Vagina (tissue), 2 donors: ENCODE measurements at places on chromosomes 13 and 19.

DNA sequence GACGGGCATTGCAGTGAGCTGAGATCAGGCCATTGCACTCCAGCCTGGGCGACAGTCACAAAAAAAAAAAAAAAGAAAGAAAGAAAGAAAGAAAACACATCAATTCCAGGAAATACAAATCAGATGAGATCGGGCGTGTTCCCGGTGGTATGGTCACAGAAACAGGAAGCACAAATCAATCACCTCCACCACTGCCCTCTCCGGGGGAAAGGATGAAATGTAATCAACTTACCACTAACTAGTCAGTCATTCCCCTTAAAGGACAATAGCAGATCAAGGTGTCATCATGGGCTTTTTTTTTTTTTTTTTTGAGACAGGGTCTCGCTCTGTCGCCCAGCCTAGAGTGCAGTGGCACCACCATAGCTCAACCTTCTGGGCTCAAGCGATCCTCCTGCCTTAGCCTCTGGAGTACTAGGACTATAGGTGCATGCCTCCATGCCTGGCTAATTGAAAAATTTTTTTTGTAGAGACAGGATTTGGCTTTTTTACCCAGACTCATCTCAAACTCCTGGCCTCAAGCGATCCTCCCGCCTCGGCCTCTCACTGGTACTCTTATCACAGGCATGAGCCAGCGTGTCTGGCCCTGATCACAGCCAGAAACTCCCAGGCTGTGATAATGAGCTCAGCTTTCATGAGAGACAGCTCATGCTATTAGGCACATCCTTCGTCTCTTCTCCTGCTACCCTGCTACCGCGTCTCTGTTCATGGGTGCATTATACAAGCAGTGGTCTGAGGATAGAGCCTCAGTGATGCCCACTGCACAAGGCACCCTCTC, 6.8 kb upstream of the DPRX start:
- no peak for DNase-seq

DNA sequence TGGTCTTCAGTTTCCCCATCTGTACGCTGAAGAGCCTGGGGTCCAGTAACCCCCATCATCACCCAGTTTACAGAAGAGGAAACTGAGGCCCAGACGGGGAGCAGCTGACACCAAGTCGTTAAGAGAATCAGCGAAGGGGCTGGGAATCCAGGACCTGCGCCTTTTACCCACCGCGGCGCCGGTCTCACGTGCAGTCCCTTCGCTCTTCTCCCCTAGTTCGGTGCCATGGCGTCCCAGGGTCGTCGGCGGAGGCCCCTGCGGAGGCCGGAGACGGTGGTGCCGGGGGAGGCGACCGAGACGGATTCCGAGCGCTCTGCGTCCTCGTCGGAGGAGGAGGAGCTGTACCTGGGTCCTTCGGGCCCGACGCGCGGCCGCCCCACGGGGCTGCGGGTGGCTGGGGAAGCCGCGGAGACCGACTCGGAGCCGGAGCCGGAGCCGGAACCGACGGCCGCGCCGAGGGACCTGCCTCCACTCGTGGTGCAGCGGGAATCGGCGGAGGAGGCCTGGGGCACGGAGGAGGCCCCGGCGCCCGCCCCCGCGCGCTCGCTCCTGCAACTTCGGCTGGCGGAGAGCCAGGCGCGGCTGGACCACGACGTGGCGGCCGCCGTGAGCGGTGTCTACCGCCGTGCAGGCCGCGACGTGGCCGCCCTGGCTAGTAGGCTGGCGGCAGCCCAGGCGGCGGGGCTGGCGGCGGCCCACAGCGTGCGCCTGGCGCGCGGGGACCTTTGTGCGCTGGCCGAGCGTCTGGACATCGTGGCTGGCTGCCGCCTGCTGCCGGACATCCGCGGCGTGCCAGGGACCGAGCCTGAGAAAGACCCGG, 698 bp downstream of the BLOC1S3 start:
- no peak for DNase-seq

DNA sequence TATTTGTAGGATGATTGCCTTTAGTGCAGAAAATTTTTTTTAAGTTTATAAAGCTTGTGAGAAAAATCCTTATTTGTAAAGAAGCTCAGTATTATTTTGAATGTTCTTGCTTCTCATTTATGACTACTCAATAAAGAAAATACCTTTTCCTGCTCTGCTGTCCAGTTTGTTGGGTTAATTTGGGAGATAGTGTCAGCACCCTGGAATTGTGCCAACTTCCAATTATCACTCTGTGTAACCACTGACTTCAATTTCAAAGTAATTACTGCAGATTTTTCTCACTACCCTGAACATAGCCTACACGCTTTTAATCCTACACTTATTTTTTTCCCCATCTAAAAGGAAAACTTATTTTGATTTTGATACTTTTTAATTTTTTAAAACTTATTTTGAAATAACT, 93.1 kb downstream of the GGACT start:
- no peak for DNase-seq

DNA sequence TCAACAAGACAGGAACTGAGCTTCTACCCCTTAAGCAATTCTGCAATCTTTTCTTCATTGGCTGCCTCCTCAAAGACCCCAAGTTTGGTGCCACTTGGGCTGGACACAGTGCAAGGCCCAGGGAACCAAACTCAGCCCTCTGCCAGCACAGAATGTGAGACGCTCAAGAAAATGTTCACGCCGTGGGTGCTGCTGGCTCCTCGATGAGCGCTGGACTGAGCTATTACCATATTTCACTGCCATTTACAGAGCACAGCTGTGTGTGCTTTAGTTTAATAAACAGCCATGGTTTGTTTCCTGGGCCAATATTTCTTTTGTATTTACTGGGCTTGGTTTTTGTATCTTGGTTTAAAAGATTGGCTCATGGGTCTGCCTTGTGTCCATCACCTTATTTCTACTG, 138.8 kb upstream of the VSTM2B start:
- no peak for DNase-seq

- no peak for DNase-seq
Measured at GRCh38 chr19:6519289-6519688, 11.5 kb upstream of the TNFSF9 start.

DNA sequence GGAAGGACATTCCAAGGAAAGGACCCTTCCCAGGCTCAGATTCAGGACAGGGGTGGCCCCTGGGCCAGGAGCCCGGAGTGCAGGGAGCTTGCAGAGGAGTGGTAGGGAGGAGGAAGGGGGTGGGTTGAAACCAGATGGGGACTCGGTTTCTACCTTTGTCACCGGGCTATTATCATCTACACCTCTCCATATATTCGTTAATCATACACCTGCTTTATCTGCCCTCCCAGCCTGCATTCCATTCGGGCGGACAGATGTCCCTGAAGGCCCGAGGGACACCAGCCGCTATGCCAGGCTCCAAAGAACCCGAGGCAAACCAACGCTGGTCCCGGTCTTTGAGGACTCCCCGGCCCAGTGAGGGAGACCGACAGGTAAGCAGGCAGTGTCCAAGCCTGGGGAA, 15.5 kb upstream of the MYH14 start:
- DNase-seq: no peak

DNA sequence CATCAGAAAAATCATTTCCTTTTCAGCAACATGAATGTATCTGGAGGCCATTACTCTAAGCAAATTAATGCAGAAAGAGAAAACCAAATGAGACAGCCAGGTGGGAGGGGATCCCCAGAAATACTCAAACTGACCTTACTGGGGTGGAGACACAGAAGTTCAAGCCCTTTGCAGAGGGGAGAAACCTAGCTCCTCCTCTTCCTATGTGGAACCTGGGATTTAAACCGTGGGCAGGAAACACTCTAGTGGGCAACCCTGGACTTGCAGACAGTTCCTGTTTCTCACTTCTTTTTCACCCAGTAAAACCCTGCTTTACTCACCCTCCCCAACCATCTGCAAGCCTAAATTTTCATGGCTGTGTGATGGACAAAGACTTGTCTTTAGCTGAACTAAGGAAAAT, 61.3 kb downstream of the SLITRK6 start:
- no peak for DNase-seq

- DNase-seq: no peak
Measured at GRCh38 chr13:99332456-99332855, 25.3 kb upstream of the GPR183 start.

- DNase-seq: no peak
Measured at GRCh38 chr13:105471673-105472072, 1063.8 kb downstream of the EFNB2 start.

GRCh38 chr13:75165543-75166230, 316.3 kb downstream of the TBC1D4 start:
- DNase-seq: no peak

GRCh38 chr13:67143544-67144115, 86.5 kb downstream of the PCDH9 start:
- DNase-seq: no peak

DNA sequence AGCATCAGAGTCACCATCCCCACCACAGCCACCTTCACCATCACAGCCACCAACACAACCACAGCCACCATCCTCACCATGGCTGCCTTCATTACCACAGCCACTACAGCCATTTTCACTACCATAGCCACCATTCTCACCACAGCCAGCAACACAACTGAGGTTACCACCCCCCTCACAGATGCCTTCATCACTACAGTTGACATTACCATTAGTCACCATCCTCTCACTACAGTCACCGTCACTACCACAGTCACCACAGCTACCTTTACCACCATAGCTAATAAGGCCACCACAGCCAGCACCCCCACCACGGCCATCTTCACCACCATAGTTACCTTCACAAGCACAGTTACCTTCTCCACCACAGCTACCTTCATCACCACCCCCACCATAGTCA, 269.6 kb downstream of the DNAJC15 start:
- no peak for DNase-seq

DNA sequence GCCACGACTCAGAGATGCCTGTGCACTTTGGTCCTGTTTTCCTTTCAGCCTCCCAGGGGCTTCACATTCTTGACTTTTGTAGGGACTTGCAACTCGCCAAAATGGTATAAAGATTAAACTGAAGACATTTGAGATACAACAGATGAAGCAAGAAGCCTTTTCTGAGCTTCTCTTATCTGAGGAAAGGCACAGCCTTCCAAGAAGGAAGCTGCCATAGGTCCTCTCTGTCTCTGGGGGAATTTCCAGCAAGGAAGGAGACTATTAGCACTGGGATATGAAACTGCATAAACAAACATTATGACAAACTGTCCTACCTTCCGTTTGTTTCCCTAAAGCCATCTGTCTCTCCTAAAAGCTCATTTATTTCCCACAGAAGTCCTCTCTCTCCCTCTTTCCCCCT, 39.3 kb downstream of the TGDS start:
- DNase-seq: no peak

GRCh38 chr19:39677961-39678889, 22.5 kb downstream of the LGALS16 start:
- no peak for DNase-seq

DNA sequence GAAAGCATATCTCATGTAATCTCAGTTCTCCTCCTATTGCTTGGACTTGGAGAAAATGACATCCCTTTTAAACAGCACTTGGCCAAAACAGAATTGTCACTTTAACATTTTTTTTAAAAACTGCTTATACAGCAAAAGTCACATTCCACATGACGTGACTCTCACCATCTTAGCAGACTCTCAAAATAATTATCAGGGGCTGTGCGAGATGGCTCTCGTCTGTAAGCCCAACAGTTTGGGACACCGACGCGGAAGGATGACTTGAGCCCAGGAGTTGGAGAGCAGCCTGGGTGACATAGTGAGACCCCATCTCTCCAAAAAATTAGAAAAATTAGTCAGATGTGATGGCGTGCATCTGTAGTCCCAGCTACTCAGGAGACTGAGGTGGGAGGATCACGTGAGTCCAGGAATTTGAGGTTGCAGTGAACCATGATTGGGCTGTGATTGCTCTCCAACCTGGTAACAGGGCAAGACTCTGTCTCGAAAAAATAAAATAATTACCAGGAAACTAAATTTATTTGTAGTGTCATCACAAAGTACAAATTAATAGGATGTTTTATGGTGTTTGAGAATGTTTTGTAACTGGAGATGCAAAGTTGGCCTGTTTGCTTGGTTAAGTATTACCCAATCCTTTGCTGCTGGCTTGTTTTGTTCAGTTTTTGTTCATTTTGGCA, 8.8 kb downstream of the SAFB start:
- no peak for DNase-seq

- DNase-seq: no peak
Measured at GRCh38 chr13:61040181-61040580, 375.5 kb downstream of the PCDH20 start.

- DNase-seq: no peak
Measured at GRCh38 chr13:98520674-98521449, 56.0 kb downstream of the STK24 start.

DNA sequence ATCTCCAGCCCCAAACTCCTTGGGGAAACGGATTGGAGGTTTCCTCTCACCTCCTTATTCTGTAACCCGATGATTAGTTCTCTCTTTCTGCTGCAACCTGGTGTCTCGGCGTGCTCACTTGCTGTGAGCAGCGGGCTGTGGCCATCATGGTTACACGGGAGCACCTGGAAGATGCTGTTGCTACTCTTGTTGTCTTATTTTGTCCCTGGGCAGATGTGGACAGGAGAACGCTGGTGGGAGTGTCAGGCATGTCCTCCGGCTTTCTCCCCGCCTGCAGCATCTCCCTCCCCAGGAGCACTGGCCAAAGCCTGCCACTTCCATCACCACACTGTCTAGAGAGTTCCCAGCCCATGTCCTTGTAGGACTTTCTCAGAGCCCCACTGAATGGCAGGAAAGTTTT, 211.8 kb upstream of the ZNF536 start:
- DNase-seq: peak; percentile 49

DNA sequence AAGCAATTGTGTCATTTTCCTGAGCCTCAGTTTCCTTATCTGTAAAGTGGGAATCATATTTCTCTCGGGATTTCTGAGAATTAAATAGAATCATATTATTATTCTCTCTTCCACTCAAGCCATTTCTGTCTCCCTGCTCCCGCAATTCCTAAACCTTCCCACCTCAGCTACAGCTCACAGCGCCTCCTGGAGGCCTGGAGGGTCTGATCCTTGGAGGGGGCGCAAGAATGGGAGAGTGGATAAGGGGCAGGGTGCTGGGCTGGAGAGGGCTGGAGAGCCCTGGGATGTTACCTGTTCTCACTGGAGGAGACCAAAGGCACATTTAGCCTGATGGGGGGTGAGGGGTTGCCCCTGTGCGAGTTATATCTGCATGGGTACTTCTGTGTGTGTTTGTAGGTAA, 31.1 kb upstream of the CYP2S1 start:
- no peak for DNase-seq
